ENCODE measurements at places on chromosomes 11 and 22.

GRCh38 chr11:45180848-45181192 is 34.4 kb downstream of the PRDM11 start:
- no peak for DNase-seq
- H3K4me3 ChIP-seq, result no peak overlapping the region
- H3K36me3 ChIP-seq, result peaks cover 1% of the 10 kb centered on the region
- H3K27me3 ChIP-seq, result no peaks in the 10 kb centered on the region
- peaks cover 29% of the 10 kb centered on the region for H3K4me1 ChIP-seq

DNA sequence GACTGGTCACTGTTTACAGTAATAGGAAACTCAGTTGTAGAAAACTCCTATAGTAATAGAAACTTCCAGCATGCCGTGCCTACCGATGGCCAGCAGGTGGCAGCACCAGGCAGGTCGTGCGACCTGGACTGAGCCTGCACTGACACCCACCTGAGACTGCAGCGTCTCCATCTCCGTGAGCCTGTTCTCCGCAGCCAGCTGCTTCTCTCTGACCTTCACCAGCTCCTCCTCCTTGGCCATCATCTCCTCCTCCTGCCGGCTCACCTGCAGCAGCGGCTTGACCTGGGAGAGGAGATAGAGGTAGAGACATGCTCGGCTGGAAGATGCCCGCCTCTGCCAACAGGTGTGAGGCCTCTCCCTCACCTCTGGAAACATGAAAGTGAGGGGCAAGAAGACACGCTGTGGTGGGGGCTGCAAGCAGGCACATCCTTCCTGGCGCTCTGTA is 48.5 kb downstream of the APOL1 start:
- H3K27me3 ChIP-seq, result no peaks in the 10 kb centered on the region
- peaks cover 87% of the 10 kb centered on the region for H3K36me3 ChIP-seq
- DNase-seq, result peak; percentile 77
- peaks cover 12% of the 10 kb centered on the region for H3K4me1 ChIP-seq
- peak overlapping the region; percentile 51 for H3K27ac ChIP-seq

- H3K4me1 ChIP-seq, result peaks cover 14% of the 10 kb centered on the region
- no peaks in the 10 kb centered on the region for H3K27me3 ChIP-seq
- H3K4me3 ChIP-seq, result no peak overlapping the region
- no peak for DNase-seq
- no peaks in the 10 kb centered on the region for H3K36me3 ChIP-seq
These were observed 11.4 kb downstream of the EHF start for GRCh38 chr11:34632105-34632791.

DNA sequence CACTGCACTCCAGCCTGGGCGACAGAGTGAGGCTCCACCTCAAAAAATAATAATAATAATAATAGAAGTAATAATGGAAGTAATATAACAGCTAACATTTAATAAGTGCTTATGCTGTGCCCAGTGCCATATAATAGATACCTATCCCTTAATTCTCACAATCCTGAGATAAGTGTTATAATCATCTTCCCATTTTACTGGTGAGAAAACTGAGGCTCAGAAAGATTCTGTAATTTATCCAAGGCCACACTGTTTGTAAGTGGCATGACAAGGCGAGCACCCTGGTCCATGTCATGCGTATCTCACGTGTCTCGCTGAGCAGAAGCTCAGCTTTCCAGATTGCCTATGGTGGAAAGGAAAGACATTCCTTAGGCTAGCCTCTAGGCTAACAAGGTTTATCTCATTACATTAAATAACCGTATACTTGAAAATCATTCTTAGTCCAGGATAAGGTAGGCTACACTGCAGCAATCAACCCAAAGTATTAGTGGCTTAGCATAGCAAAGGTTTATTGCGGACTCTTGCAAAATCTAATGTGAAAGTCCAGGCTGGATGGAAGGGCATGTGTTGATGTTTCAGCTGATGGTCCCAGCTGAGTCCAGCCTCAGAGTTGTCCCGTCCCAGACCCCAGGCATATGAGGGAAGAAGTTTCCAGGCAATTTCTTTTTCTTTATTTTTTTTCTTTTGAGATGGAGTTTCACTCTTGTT is 15.0 kb upstream of the LDLRAD3 start:
- H3K27ac ChIP-seq, result no peak overlapping the region
- H3K4me1 ChIP-seq, result no peaks in the 10 kb centered on the region
- DNase-seq, result no peak
- H3K4me3 ChIP-seq, result no peak overlapping the region
- peaks cover 23% of the 10 kb centered on the region for H3K27me3 ChIP-seq

GRCh38 chr11:126507646-126508045 is 152.2 kb downstream of the ST3GAL4 start:
- no peaks in the 10 kb centered on the region for H3K4me1 ChIP-seq
- H3K4me3 ChIP-seq, result no peak overlapping the region
- peaks cover 70% of the 10 kb centered on the region for H3K27me3 ChIP-seq
- no peak overlapping the region for H3K27ac ChIP-seq
- no peaks in the 10 kb centered on the region for H3K36me3 ChIP-seq
- DNase-seq, result no peak

GRCh38 chr11:85953491-85954143 is 98.4 kb downstream of the CCDC83 start:
- H3K4me1 ChIP-seq, result no peaks in the 10 kb centered on the region
- no peak overlapping the region for H3K4me3 ChIP-seq
- H3K27me3 ChIP-seq, result no peaks in the 10 kb centered on the region
- DNase-seq, result no peak
- peaks cover 51% of the 10 kb centered on the region for H3K36me3 ChIP-seq

DNA sequence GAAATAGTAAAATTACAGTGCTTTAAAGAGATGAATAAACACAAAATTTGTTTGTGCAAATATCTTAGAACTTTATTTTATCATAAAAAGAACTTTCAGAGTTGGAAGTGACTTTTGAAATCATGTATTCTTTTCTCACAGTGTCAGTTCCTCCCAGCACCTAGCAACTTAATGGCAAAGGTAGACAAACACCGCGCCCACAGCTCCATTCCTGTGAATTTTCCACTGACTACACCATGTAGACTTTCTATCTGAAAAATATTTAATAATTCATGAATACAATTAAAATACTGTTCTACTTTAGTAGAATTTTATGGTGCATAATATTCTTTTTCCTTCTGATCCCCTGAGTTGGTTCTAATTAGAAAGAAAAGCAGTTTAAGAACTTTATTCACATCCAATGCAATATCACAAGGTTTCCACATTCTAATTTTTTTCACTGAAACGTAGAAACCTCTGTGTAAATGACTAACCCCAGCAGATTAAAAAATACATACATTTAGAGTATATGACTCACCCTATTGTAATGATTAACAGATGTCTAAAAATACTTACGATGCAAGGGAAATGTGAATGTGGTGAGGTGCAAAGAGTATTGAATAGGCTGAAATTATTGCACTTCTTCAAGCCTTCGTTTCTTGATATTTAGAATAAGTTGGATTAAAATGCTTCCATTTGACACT is 218.2 kb upstream of the CCDC179 start:
- DNase-seq, result no peak
- H3K4me1 ChIP-seq, result no peaks in the 10 kb centered on the region
- no peaks in the 10 kb centered on the region for H3K27me3 ChIP-seq
- H3K27ac ChIP-seq, result no peak overlapping the region
- H3K4me3 ChIP-seq, result no peak overlapping the region
- no peaks in the 10 kb centered on the region for H3K36me3 ChIP-seq

DNA sequence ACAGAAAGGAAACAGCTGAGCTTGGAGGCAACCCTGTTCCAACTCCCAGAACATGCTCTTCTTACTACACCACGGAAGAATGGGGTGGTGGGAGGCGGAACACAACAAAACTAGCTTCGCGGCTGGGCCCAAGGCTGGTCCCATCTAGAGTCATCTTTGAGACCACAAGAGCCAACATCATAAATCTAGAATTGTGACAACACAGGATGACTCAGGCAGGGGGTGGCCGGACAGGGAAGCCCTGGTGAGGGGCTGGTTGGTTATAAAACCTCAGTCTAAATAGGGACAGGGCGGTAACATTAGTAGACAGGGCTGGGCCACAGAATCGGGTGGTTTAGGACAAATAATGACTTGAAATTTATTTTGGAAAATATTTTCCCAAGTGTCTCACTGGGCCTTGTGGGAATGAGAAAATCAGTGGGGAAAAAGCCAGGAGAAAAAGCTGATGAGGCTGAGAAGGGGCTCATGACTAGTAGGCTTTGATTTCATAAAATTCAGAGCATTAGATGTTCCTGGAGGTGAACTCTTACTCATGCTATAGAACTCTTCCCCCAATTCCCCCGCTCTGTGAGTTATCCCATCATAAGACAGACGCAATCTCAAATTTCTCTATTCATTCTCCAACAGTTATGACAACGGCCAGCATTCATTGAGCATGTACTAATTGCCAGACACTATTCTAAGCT is 151.8 kb upstream of the TIMP3 start:
- no peaks in the 10 kb centered on the region for H3K36me3 ChIP-seq
- no peaks in the 10 kb centered on the region for H3K27me3 ChIP-seq
- no peak overlapping the region for H3K27ac ChIP-seq
- DNase-seq, result no peak

DNA sequence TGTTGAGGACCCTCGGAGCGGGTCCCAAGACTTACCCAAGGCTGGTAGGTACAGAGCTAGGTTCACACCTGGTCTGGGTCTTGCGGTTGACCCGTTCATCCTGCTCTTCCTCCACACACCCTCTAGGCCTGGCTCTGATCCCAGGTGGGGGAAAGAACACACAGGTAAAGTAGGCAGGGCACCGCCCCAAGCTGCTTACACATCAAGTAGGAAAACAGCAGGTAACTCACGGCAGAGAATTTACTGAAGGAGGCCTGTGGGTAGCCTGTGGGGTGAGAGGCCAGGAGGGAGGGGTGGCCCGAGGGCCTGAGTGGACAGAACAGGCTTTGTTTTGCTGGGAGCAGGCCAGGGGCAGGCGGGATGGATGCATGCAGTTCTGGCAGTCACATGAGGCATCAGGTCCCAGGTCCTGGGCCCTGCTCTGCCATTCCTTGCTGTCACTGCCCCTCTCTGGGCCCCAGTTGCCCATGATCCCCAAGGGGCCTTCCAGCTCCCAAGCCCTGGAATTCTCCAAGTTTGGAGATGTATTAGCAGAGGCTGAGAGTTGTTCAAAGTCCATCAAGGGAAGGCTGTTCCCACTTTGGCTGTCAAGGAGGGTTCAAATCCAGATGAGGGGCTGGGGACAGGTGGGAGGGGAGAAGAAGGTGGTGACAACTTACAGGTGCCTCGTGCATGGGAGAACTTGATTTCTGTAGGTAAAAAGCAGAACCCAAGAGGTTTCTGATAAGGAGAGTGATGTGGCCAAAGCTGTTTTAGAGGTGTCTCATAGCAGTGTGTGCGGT is 5.7 kb downstream of the TSKU start:
- H3K4me1 ChIP-seq, result no peaks in the 10 kb centered on the region
- H3K27ac ChIP-seq, result no peak overlapping the region
- H3K27me3 ChIP-seq, result peaks cover 32% of the 10 kb centered on the region
- no peak overlapping the region for H3K4me3 ChIP-seq
- no peak for DNase-seq

GRCh38 chr11:69682681-69683326 is 7.7 kb upstream of the LTO1 start:
- H3K36me3 ChIP-seq, result no peaks in the 10 kb centered on the region
- H3K27ac ChIP-seq, result no peak overlapping the region
- no peak overlapping the region for H3K4me3 ChIP-seq

- no peaks in the 10 kb centered on the region for H3K36me3 ChIP-seq
- no peak overlapping the region for H3K27ac ChIP-seq
- H3K4me3 ChIP-seq, result no peak overlapping the region
These were observed 46.1 kb upstream of the PHF21B start for GRCh38 chr22:45055936-45056335.

GRCh38 chr11:113705871-113706655 is at the start of gene TMPRSS5:
TSS of gene TMPRSS5 (minus strand) at chr11:113706308. CDS start at chr11:113706224, 84 bp downstream.
- peaks cover 3% of the 10 kb centered on the region for H3K36me3 ChIP-seq
- no peak within 1 kb of the TSS for H3K27ac ChIP-seq
- H3K4me3 ChIP-seq, result no peak within 1 kb of the TSS
- no peaks in the 10 kb centered on the region for H3K4me1 ChIP-seq
- H3K27me3 ChIP-seq, result no peaks in the 10 kb centered on the region
- DNase-seq, result no peak

GRCh38 chr22:48714231-48714630 is 1113.4 kb downstream of the BRD1 start:
- peaks cover 28% of the 10 kb centered on the region for H3K27me3 ChIP-seq
- no peak overlapping the region for H3K4me3 ChIP-seq
- H3K27ac ChIP-seq, result no peak overlapping the region
- DNase-seq, result no peak
- no peaks in the 10 kb centered on the region for H3K4me1 ChIP-seq
- no peaks in the 10 kb centered on the region for H3K36me3 ChIP-seq

DNA sequence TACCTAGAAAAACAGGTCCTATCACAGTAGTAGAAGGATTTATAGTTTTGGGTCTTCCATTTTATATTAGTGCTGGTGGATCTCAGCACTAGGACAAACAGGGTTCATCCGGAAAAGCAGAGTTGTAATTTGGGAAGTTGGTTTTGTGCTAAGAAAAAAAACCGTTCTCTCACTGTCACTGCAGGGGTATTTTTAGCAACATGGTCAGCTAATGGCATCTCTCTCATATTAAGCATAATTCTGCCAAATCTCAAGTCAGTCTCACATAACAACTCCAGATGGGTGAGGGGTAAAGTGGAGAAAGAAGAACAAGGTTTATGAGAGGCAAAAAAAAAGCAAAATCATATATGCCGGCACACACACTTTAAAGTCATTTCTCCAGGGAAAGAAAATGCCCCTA is 51.6 kb upstream of the GDPD4 start:
- DNase-seq, result no peak
- H3K27me3 ChIP-seq, result no peaks in the 10 kb centered on the region
- H3K36me3 ChIP-seq, result peaks cover 3% of the 10 kb centered on the region
- no peak overlapping the region for H3K27ac ChIP-seq
- no peaks in the 10 kb centered on the region for H3K4me1 ChIP-seq

- H3K27me3 ChIP-seq, result peaks cover 16% of the 10 kb centered on the region
- no peaks in the 10 kb centered on the region for H3K36me3 ChIP-seq
- no peak for DNase-seq
- H3K27ac ChIP-seq, result no peak overlapping the region
- H3K4me1 ChIP-seq, result no peaks in the 10 kb centered on the region
These were observed 55.1 kb downstream of the IRAG1 start for GRCh38 chr11:10638316-10638925.

DNA sequence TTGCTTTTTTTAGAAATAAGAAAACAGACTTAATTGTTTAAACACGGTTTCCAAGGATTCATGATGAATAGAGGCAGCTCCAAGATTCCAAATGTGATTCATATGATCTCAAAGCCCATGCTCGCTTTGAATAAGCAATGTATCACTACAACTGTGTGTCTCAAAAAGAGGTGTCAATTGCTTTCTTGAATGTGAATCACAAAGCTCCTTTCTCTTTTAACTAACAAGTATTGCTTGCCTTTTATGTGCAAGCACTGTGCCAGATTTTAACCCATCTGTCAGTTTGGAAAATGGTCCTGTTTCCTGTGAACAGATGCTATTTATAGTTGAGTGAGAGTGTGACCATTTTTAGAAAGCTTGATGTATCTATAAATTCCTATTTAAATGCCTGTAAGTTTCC is 6.5 kb downstream of the OOSP1 start:
- no peak for DNase-seq
- H3K4me3 ChIP-seq, result no peak overlapping the region
- no peaks in the 10 kb centered on the region for H3K4me1 ChIP-seq
- H3K36me3 ChIP-seq, result no peaks in the 10 kb centered on the region

GRCh38 chr11:73265278-73265810 is 6.8 kb upstream of the P2RY6 start:
- H3K36me3 ChIP-seq, result peaks cover 2% of the 10 kb centered on the region
- no peak for DNase-seq
- no peaks in the 10 kb centered on the region for H3K4me1 ChIP-seq
- peaks cover 52% of the 10 kb centered on the region for H3K27me3 ChIP-seq
- no peak overlapping the region for H3K4me3 ChIP-seq

All from central memory CD8-positive, alpha-beta T cell (primary cell).